Stimulated activated CD8-positive, alpha-beta memory T cell treated with anti-CD3 and anti-CD28 coated beads, Interleukin-7, amount 100 ng/mL, for 4 hours (primary cell): ENCODE measurements at places on chromosomes 2 and 18.

GRCh38 chr18:28177828-28178635 is 1.1 kb upstream of the CDH2 start:
- no peak for DNase-seq

DNA sequence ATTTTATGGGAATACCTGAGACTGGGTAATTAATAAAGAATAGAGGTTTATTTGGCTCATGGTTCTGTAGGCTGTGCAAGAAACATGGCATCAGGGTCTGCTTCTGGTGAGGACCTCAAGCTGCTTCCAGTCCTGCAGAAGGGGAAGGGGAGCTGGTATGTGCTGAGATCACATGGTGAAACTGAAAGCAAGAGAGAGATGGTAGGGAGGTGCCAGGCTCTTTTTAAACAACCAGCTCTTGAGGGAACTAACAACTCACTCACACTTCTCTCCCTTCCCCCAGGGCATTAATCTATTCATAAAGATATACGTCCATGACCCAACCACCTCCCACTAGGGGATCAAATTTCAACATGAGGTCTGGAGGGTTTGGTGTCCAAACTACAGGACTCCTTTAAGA is 40.1 kb downstream of the AGPS start:
- no peak for DNase-seq

DNA sequence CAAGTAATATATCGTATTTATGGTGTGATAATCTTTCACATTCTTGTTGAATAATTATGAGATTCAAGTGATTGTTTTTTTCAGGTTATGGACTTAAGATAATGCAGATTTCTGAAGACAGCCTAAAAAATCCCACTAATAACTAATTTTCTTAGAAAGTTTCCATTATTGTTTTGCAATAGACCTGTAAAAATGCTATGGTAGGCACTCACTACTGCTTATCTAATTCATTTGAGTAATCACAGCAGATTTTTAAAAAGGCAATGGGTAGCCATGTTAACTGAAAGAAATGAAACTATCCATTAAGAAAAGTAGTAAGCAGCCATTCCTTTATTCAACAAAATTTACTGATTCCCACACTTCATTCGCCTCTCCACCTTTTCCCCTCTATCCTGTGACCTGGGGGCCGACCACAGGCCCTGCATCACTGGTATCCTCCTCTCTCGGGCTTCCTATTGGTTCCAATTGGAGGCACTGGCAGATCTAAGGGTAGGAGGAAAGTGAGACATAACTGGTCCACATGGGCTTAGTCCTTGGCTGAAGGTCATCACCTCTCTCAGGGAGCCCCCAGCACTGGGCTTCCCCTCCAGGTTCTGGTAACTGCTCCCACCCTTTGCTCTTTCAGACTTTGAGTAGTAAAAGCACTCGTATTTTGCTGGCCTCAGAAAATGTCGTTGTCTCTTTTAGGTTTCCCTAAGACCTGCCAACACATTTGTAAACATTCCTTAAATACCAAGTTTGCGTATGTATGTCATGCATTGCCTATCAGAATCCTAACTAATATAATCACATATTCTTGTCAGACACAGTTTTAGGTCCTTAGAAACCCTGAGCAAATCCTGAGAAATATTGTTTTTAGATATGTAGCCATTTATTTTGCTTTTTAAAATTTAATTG is 18.5 kb downstream of the RBMS1 start:
- no peak for DNase-seq

GRCh38 chr2:25816249-25816648 is 62.0 kb downstream of the ASXL2 start:
- no peak for DNase-seq

DNA sequence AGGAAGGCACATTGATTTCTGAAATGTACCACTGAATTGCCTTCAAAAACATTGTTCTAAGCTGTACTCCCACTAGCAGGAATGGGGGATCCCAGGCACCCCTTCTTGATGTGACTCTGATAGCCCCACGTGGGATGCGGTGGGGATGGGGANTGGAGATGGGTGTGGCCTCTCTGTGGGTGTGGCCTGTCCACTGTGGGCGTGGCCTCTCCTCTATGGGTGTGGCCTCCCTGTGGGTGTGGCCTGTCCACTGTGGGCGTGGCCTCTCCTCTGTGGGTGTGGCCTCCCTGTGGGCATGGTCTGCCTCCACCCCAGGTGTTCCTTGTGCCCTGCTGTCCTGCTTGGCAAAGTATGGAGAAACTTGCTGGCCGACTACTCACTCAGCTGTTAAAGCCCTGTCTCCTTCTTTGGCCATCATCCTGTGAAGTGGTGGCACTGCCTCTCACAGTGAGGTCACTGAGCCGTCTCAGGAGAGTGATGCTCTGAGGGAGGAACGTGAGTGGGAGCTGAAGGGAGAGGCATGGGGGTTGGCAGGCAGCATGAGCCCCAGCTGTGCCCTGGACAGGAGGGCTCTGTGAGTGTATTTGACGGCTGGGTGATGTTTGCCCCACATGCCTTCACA is 6.7 kb upstream of the PARD6G start:
- DNase-seq, result no peak

DNA sequence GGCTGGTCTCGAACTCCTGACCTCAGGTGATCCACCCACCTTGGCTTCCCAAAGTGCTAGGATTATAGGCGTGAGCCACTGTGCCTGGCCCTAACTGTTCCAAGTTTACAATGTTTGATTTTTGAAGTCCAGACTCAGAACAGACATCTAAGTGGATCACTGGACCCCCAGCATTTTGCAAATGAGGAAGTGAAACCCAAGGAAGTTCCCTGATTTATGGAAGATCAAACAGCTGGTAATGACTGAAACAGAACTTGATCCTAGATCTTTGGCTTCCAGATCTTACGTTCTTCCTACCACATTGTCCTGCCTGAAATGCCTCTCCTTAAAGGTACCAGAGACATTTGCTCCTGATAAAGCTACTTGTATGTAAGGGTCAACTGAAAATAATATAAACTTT is 58.3 kb upstream of the NCOA1 start:
- DNase-seq, result no peak

DNA sequence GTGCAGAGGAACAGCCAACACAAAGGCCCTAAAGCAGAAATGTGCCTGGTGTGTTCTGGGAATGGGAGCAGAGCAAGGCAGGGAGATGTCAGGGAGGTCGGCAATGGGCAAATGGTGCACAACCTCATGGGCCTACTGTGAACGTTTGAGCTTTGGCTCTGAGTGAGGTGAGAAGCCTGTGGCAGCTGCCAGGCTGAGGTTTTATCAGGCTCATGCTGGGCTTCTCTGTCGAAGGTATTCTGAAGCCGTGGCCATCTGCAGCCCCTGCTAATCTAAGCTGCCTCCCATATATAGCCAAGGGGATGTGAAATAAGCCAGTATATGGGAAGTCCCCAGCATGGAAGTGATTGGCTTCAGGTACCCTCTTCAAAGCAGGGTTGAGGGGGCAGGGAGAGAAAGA is 193.3 kb downstream of the SLC4A3 start:
- no peak for DNase-seq

- no peak for DNase-seq
These were observed 57.2 kb downstream of the LIPG start for GRCh38 chr18:49618742-49619681.

GRCh38 chr18:49728542-49728941 is 84.8 kb downstream of the ACAA2 start:
- DNase-seq, result no peak

GRCh38 chr2:143513081-143513480 is 383.9 kb downstream of the ARHGAP15 start:
- DNase-seq, result no peak
